Colonic mucosa (tissue), 4 donors: ENCODE measurements at places on chromosomes 2 and 18.
A peak's percentile ranks its signal among the peaks of the same experiment; 100 is the strongest.

DNA sequence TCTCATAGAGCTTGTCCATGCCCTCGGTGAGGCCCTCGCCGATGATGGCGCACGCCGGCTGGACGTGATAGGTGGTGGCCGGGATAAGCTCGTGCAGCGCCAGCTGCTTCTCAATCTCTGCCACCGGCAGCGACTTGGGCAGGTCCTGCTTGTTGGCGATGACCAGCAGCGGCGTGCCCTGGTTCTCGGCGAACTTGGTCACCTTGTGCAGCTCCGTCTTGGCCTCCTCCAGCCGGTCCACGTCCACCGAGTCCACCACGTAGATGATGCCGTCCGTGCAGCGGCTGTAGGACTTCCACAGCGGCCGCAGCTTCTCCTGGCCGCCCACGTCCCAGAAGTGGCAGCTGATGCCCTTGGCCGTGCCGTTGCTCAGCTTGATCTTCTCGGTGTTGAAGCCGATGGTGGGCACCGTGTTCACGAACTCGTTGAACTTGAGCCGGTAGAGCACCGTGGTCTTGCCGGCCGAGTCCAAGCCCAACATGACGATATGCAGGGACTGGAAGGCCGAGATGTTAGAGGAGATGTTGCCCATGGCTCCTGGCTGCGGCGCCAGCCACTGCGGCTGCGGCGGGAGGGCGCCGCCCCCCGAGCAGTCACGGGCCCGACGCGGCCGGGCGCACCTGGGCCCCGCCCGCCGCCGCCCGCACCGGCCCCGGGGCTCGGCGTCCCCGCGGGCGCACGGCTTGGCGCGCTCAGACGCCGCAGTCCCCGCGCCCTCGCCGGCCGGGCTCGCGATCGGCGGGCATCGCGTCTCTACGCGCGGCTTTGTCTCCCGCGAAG is 636 bp downstream of the ARL4C start:
- peak; percentile 33 for DNase-seq

GRCh38 chr2:122519366-122519765 is 763.9 kb downstream of the TSN start:
- DNase-seq: no peak

DNA sequence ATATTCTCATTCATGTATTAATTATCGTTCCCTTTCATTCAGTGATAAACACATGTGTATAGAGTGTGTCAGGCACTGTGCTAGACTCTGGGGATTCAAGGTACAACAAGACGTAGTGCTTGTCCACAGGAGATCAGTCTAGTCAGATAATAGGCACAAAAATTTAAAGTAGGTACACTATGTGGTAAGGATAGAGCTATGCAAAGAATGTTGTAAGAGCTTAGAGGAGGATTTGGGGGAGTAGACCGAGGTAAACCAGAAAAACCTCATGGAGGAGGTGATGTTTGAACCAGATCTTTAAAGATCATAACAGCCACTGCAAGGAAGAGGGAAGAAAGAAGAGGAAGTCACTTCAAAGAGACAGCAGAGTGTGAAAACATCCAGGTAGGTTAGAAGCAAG is 256.9 kb upstream of the DDX18 start:
- no peak for DNase-seq

- DNase-seq: no peak
These were observed 15.2 kb upstream of the AGFG1 start for GRCh38 chr2:227456772-227457171.

DNA sequence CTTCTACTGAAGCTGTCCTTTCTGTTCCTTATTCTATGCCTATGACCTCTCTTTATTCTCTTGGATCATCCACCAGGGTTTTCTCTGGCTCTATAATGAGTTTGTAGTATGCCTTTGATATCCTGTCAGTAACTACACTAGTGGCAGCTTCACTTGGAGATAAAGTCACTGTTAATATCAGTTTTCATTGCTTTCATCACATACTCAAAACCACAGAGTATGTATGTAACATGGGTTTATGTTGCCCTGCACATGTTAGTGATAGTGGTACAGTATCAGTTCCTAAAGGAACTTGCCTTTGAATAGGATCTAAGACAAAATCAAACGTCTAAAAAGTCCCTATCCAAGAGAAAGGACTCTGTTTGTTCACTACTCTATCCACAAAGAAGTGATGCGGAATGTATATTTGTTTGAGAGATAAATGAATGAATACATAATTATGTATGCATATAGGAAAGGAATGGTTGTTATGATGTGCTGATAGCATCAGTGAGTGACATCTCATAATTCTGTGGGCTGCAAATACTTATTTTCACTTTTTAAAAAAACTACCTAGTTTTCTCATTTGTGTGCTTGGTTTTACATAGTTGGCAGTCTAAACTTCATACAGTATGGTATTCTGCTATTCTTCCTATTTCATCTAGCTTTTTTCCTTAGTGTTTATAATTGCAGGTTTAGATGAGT is 45.1 kb downstream of the TET3 start:
- no peak for DNase-seq

DNA sequence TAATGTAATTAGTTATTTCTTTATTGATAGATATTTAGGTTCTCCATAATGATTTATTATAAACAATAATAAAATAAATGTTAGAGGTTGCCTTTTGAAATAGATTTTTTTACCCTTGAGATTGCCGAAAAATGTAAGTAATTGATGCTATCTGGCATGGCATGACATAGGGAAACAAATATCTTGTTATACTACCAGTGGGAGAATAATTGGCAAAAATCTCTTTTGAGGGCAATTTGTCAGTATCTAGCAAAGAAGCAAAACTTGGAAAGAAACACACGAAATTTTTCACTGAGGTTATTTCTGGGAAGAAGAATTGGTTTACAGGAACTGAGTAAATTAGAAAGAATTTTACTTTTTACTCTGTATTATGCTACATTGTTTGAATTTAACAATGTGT is 547.2 kb upstream of the SETBP1 start:
- DNase-seq: no peak

DNA sequence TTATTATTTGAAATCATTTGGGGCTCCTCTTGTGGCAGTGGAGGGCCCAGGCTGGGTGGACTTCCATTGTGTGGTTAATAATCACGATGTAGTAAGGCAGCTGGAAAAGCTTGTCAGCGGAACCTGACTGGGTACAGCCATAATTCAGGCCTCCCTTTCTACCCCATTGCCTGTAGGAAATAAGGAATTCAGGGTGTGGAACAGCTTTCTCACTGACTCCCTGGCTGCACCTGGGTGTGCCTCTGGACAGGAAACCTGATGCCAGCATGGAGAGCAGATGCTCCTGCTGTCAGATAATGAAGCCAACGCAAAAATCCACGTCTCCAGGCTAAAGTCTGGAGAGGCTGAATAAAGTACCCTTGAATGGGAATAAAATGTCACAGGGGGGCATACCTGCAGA is 44.2 kb downstream of the LYPD6B start:
- no peak for DNase-seq

DNA sequence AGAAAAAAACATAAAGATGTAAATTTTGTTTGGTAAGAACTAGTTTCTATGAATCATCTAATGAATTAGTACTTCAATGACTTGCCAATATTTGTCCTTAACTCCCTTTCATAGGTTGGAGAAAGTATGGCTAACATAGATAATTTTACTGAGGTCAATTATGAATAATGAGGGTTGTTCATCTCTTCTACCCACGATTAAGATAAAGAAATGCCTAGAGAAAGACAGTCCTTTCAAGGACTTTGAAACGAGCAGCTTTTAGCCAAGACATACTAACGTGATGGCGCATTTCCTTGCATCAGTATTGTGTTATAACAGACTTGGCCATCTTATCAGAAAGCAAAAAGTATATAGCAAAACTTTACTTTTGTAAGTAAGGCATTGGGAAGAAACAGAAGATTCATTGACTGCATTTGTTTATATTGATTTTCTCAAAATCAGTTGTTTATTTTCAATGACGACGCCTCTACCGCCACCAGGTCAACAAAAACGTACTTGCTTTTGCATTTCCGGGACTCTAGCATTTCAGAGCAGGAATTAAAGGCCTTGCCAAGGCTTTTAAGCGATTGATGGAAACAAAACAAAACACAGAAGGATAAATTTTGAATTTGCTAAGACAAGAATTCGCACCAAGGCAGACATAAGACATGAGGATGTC is 961 bp downstream of the RBM43 start:
- DNase-seq: no peak

DNA sequence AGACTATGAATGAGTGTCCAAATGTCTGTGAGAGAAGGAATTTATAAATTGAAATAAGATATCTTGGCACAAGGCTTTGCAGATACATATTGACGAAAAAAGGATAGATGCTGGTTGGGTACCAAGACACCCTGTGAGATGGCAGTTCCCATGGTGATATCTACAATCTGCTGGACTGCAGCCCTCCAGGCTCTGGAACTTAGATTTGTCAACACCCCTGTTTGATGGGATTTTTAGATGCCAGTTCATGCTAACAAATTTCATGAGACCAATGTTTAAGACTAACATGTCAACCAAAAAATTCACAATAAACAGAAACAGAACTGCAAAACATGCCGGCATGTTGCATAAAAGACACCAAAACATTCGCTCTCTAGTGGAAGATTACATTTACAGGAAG is 400.3 kb upstream of the CNTNAP5 start:
- DNase-seq: no peak

DNA sequence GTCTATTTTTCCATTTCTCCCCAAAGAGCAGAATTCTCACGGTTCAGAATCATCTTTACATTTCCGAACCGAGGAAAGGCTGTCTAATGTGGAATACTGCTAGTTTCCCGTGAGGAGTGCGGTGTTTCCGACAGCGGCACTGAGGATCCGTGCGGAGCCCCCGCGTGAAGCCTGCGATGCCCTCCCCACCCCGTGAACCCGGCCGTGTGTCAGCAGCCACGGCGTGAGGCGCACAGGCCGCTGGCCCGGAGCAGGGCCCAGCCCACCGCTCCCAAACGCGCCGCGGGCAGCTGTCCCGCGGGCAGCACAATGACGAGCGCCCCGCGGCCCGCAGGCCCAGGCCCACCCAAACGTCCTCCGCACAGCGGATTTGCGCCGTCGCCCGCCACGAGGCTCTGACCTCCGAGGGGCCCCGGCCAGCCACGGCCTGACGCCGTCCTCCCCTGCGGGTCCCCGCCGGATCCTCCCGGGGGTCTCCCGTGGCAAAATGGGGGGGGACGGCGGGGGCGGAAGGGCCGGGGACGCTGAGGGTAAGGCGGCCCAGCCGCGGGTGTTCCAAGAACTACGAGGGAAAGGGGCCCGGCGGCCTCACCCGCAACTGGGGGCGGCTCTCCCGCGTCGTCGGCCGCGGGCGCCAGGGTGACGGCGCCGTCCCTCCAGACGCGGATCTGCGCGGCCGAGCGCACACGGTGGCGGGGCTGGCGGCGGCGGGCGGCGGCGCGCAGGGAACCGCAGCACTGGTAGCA is 796 bp downstream of the SPIRE1 start:
- no peak for DNase-seq

DNA sequence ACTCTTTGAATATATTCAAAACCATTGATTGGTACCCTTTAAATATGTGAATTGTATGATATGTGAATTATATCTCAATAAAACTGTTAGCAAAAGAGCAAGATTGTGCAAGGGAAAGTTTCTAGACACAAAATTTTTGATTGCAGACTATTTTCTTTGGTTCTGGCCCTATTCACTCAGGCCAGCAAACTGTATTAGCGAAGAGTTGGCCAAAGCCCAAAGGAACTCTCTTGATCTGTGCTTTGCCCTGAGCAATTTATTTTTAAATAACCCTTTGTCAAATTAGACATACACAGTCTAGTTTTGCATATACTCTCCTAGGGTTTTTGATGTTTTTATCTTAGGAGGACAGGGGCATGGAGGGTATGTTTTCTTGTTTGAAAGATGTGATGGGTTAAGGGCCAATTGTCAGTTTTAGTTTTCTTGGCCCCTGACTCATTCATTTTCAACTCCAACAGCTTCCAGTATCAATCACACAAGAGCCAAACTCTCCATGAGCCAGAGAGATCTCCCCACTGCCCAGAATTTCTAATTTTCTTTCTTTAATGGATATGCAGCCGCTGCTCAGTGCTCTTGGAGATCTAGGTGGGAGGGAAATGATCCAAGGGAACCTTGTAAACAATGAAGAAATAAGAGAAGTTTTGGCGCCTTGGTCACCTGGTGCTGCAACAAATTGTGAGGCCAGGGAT is 231.5 kb downstream of the SRBD1 start:
- no peak for DNase-seq

GRCh38 chr18:62379051-62379450 is 53.9 kb downstream of the TNFRSF11A start:
- no peak for DNase-seq

DNA sequence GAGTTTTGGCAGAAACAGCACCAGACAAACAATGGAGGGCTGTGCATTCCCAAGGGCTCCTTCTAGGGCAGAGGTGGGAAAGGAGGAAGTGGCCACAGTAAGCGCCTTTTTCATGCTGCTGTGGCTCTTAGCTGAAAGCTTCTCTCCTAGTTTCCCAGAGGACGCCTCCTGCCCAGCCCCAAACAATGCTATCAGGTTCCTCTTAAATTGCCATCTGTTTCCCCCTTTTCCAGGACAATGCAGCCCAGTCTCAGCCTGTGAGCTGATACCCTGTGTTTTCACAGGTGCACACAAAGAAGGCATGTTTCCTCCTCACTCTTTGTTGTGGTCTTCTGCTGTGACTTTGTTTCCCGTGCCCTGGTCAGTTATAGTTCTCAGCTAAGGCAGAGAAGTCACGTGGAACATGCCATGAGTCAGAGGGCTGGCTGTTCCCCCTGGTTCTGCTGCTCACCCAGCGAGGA is 5.4 kb upstream of the FAM124B start:
- no peak for DNase-seq
